ENCODE measurements at places on chromosomes 3 and 15.

GRCh38 chr15:60918234-60918959 lies 310.7 kb downstream of the RORA start:
- no peak for DNase-seq

GRCh38 chr15:29636140-29636539 lies 186.1 kb downstream of the TJP1 start:
- no peak for DNase-seq

- DNase-seq = no peak
Observed at GRCh38 chr3:117200962-117201361, 491.4 kb downstream of the TUSC7 start.

GRCh38 chr3:183697610-183698317 lies at the start of gene YEATS2:
Gene YEATS2, plus strand, starts transcription at chr3:183697797. Its CDS starts 17,366 bp downstream, at chr3:183715163.
- peak; percentile 44 for DNase-seq

GRCh38 chr3:56975567-56975966 lies 84.9 kb upstream of the SPATA12 start:
- DNase-seq = no peak

GRCh38 chr3:113409676-113410075 lies 31.6 kb downstream of the CFAP44 start:
- no peak for DNase-seq

GRCh38 chr3:5258526-5258925 lies 71.0 kb downstream of the EDEM1 start:
- DNase-seq = no peak

GRCh38 chr15:71914092-71914491 lies 103.7 kb downstream of the NR2E3 start:
- no peak for DNase-seq

DNA sequence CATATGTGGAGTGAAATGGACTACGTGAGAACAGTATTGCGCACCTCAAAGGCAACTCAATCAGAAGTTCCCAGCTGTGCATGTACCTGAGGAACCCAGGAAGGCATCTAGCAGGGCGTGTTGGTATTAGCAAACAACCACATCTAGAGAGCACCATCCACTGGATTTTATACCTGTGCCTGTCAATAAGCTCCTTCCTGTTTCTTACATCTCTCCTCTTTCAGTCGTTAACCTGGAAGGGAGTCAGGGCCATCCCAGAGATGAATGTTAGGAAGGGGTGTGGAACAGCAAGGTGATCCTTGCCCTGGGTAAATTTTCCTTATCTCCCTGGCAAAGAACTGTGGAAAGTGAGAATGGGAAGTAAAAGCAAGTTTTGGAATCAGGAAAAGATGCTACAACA lies 29.6 kb upstream of the CHMP2B start:
- no peak for DNase-seq

DNA sequence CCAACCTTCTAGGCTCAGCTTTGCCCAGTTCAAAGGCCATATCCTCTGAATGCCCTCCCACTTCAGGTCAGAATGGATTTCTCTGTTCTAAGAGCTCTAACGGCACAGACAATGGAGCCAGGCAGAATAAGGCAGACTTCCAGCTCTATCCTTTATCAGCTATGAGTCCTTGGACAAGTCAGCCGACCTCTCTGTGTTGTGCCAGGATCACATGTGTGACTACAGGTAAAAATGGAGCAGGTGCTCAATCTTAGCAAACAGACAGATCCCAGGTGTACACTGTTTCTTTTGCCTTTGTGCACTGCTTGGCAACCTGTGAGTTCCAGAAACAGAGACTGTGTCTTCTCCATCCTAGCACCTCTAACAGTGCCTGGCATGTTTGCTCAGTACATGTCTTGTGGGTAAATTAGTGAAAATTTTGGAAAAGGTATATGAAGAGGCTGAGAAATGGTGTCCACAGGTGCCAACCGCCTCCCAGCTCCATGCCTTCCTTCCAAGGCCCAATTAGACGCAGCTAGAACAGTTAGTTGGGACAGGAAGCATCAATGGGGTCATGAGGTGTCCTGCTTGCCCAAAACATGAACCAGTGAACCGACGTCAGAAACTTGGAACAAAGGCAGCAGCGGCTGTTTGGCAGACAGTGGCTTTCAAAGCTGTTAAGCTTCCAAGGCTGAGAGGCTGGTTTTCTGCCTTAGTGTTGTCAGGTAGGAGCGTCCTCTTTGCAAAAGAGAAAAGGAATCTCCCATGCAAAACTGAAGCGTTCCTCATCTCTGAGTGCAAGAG lies 28.7 kb downstream of the TLE3 start:
- DNase-seq = no peak

All from mesenchymal stem cell (in vitro differentiated cells and primary cell).